Right lobe of liver (tissue), 6 donors: ENCODE measurements at places on chromosomes 13 and 19. TPM values are rescaled to one million over a fixed set of nuclear protein-coding genes. Genes with fewer than 3 reads are reported as not detected.
A peak's percentile ranks its signal among the peaks of the same experiment; 100 is the strongest.

The ADAT3 gene
- 5.3 TPM for total RNA-seq

The GZMM gene
- total RNA-seq = 0.95 TPM

The RFPL4A gene
- total RNA-seq = 0.31 TPM

GRCh38 chr19:17306285-17306714 lies 628 bp downstream of the MRPL34 start:
- no peaks in the 10 kb centered on the region for H3K36me3 ChIP-seq
- H3K27ac ChIP-seq = peak overlapping the region; percentile 80
- H3K4me3 ChIP-seq = peak overlapping the region; percentile 66
- H3K4me1 ChIP-seq = no peaks in the 10 kb centered on the region
- DNase-seq = peak; percentile 68
- no peaks in the 10 kb centered on the region for H3K27me3 ChIP-seq

The IFNL1 gene
- not detected for total RNA-seq

The NDUFA7 gene
- 26.7 TPM for total RNA-seq

The PSG3 gene
- total RNA-seq = not detected

DNA sequence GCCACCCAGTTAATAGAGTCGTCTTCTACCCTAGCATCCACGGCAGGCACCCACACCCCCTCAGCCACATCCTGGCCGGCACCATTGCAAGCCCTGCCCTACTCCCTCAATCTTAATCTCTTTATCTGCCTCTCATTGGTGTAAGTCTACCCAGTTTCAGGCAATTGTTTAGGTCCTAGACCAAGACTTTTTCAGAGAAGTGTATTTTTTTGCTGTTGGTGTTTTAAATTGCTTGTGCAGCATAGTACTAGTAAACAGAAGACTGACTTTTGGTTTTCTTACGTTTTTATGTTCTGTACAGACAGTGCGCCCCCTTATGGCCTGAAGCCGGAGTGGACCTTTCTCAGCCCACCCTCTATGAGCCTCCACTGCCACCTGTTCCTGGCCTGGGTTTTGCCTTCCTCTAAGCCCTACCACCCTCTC lies 2.3 kb upstream of the LCP1 start:
- H3K36me3 ChIP-seq = no peaks in the 10 kb centered on the region
- H3K27ac ChIP-seq = no peak overlapping the region
- DNase-seq = no peak
- H3K27me3 ChIP-seq = no peaks in the 10 kb centered on the region
- H3K4me1 ChIP-seq = no peaks in the 10 kb centered on the region
- no peak overlapping the region for H3K4me3 ChIP-seq

- H3K4me3 ChIP-seq = no peak overlapping the region
- H3K36me3 ChIP-seq = no peaks in the 10 kb centered on the region
- H3K27ac ChIP-seq = no peak overlapping the region
- no peak for DNase-seq
- peaks cover 5% of the 10 kb centered on the region for H3K4me1 ChIP-seq
Observed at GRCh38 chr19:5106191-5106726, 137.3 kb downstream of the KDM4B start.

DNA sequence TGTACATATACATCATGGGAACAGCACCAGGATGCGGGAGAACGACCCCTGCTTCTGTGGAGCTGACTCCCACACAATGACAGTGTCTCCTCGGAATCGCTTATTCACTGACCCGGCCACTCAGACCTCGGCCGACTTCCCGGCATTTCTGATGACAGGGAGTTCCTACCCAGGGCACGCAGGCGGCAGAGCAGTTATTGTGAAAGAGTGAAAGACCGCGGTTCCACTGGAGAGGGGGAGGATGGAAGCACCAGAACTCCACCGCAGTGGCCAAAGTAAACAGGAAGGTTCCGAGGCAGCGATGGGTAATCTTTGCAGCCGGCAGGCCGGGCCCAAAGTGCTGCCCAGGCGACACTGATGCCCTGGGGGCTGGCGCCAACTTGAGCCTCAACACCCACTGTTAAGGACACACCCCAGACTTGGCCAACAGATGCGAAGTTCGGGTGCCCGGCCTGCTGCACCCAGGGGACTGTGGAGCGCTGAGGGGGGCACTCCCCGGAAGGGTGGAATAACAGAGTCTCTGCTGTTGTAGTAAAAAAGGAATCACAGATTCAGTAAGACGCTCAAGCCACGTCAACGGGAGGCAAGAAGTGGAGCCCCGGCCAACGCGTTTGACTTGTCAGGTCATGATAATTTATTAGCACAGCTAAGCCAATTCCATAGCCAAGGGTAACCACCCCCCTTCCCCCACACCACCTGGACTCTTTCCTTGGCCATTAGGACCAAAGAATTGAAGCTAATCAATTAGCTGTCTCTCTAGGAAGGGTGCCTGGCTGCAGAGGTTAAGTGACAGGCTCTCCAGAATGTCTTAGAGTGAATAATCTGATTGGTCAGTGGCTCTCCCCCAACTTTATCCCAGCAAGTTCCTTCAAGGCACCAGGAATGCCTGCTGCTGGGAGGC lies 5.8 kb downstream of the MLLT1 start:
- peak; percentile 93 for DNase-seq
- H3K36me3 ChIP-seq = no peaks in the 10 kb centered on the region
- H3K27me3 ChIP-seq = no peaks in the 10 kb centered on the region
- peak overlapping the region; percentile 80 for H3K27ac ChIP-seq
- no peaks in the 10 kb centered on the region for H3K4me1 ChIP-seq

DNA sequence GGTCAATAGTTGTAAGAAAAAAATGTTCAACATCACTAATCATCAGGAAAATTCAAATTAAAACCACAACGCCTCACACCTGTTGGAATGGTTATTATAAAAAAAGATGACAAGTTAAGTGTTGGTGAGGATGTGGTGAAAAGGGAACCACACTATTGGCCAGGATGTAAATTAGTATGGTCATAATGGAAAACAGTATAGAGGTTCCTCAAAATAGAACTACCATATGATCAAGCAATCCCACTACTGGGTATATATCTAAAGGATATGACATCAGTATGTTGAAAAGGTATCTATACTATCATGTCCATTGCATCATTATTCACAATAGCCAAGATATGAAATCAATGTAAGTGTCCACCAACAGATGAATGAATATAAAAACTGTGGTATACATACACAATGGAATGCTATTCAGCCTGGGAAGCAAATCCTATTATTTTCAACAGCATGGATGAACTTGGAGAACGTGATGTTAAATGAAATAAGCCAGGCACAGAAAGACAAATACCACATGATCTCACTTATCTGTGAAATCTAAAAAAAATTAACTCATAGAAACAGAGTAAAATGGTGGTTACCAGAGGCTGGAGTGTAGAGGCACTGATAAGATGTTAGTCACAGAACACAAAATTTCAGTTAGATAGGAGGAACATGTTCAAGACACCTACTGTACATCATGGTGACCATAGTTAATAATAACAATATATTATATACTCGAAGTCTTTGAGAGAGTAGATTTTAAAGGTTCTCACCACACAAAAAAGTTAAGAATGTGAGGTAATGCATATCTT lies 56.6 kb downstream of the TBC1D4 start:
- no peak for DNase-seq
- H3K4me3 ChIP-seq = no peak overlapping the region
- H3K27me3 ChIP-seq = no peaks in the 10 kb centered on the region
- no peaks in the 10 kb centered on the region for H3K4me1 ChIP-seq
- no peak overlapping the region for H3K27ac ChIP-seq

DNA sequence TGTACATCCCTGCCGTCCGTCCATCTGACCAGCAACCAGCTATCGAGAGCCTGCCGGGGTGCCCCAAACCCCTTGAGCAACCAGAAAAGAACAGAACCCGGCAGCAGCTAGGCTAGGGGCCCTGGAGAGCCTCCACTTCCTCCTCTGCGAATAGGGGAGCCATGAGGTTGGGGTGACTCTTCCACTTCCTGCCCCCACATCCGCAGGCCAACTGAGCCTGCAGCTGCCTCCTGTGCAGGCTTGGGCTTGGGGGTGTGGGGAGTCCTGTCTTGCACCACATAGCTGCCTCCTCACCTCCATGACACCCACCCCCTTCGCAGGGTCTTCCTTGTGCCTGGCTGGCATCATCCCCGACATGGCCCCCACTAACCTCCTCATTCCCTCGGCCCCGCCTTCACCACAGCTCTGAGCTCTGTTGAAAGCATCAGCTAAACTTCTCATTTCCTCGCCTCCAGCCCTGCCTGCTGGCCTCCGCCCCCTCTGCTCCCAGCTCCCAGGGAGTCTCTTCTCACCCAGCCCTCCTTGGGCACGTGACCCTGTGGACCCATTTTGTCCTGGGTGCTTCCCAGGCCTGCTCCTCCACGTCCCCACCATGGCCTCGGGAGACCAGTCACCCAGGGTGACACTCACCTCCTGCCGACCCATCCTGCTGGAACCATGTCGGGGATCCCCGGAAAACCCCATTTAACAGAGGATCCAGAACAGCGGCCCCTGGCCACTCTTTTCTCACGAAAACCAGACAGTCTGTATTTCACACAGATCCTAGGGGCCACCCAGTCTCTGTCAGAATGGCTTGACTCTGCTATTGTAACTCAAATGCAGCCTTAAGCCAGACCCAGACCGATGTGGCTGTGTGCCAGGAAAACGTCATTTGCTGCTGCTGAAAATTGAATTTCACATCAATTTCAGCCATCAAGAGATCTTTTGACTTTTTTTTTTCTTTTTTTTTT lies 50.4 kb downstream of the MYO9B start:
- peaks cover 18% of the 10 kb centered on the region for H3K4me1 ChIP-seq
- no peaks in the 10 kb centered on the region for H3K27me3 ChIP-seq
- H3K4me3 ChIP-seq = no peak overlapping the region
- peak; percentile 75 for DNase-seq
- no peaks in the 10 kb centered on the region for H3K36me3 ChIP-seq

The C13orf42 gene
- not detected for total RNA-seq

The NLRP9 gene
- total RNA-seq = not detected

DNA sequence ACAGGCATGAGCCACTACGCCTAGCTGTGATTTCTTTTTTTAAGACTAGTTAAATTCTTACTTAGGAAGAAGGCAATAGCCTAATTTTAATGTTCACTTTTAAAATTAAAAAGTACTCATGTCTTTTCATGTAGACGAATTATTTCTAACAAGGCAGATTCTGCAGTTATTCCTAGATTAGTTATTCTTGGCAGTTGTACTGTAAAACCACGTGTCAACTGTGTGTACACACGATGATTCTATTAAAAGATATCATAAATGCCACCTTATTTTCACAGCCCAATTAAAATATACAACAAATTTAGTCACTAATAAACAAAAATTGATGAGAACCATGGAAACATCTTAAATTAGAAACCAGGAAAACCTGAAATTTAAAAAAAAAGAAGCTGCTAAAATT lies 10.6 kb upstream of the FOXO1 start:
- no peaks in the 10 kb centered on the region for H3K36me3 ChIP-seq
- no peak for DNase-seq
- no peak overlapping the region for H3K27ac ChIP-seq
- H3K4me3 ChIP-seq = no peak overlapping the region
- H3K4me1 ChIP-seq = no peaks in the 10 kb centered on the region

The IZUMO4 gene
- not detected for total RNA-seq

- H3K36me3 ChIP-seq = no peaks in the 10 kb centered on the region
- DNase-seq = no peak
- no peak overlapping the region for H3K27ac ChIP-seq
Observed at GRCh38 chr13:74443631-74444030, 309.4 kb upstream of the KLF12 start.

The S1PR5 gene
- 0.35 TPM for total RNA-seq

DNA sequence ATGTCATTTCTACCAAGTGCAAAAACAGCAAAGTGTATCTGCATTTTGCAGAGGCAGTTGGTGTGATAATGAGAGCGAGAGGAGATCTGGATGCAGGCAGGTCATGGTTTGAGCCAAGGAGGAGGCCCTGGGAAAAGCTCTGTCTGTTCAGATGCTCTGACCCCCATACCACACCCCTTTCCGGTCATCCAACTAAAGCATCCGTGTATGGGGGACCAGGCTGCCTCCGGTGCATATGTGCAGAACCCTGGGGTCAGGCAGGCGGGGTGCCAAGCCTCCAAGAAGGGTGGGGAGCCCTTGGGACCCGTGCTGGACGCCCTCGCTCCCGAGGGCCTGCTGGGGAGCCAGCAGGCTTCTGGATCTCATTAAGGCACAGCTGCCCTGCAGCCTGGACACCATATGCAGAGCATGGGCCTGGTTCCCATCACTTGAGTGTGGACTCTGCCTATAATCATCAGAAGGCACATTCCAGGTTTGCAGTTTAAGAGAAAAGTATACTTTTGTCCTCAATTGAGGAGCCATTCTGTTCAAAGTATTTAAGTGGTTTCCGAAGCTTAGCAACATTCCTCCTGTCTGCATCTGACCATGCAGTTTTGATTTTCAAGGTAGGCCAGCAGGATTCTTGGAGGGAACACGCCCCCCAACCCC lies 56.1 kb downstream of the ALOX5AP start:
- H3K4me3 ChIP-seq = no peak overlapping the region
- H3K27me3 ChIP-seq = no peaks in the 10 kb centered on the region
- DNase-seq = no peak
- no peaks in the 10 kb centered on the region for H3K36me3 ChIP-seq
- no peak overlapping the region for H3K27ac ChIP-seq
- peaks cover 1% of the 10 kb centered on the region for H3K4me1 ChIP-seq

- no peaks in the 10 kb centered on the region for H3K4me1 ChIP-seq
- no peak overlapping the region for H3K4me3 ChIP-seq
- DNase-seq = no peak
Observed at GRCh38 chr19:10918359-10918758, 10.1 kb downstream of the YIPF2 start.

DNA sequence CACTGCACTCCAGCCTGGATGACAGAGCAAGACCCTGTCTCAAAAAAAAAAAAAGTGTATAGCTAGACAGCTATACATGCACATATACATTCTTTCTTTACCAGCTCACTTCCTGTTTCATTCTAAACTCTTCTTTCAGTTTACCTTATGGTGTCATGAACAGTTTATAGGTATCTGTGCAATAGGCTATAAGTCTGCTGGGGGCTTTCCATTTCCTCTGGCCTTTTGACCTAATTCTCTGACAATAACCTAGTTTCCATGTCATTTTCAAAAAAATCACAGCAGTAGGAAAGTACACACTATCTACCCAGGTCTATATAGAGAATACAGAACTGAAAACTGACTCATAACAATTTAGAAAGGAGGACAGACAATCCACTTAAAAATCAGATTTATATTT lies 24.4 kb upstream of the URAD start:
- no peaks in the 10 kb centered on the region for H3K4me1 ChIP-seq
- H3K27ac ChIP-seq = no peak overlapping the region
- no peak for DNase-seq
- H3K36me3 ChIP-seq = no peaks in the 10 kb centered on the region

- no peaks in the 10 kb centered on the region for H3K4me1 ChIP-seq
- no peak overlapping the region for H3K27ac ChIP-seq
- no peaks in the 10 kb centered on the region for H3K36me3 ChIP-seq
- H3K4me3 ChIP-seq = no peak overlapping the region
- no peaks in the 10 kb centered on the region for H3K27me3 ChIP-seq
Observed at GRCh38 chr19:9958379-9958821, 22.1 kb upstream of the OLFM2 start.

- DNase-seq = no peak
- peaks cover 40% of the 10 kb centered on the region for H3K36me3 ChIP-seq
- H3K4me1 ChIP-seq = peaks cover 41% of the 10 kb centered on the region
- H3K27me3 ChIP-seq = no peaks in the 10 kb centered on the region
- no peak overlapping the region for H3K27ac ChIP-seq
- H3K4me3 ChIP-seq = no peak overlapping the region
Observed at GRCh38 chr19:8461891-8462290, 17.1 kb downstream of the HNRNPM start.
